Stimulated activated CD4-positive, alpha-beta T cell treated with anti-CD3 and anti-CD28 coated beads, Interleukin-4, amount 100 ng/mL, for 1 hour (primary cell): ENCODE measurements at places on chromosomes 16 and 17.

DNA sequence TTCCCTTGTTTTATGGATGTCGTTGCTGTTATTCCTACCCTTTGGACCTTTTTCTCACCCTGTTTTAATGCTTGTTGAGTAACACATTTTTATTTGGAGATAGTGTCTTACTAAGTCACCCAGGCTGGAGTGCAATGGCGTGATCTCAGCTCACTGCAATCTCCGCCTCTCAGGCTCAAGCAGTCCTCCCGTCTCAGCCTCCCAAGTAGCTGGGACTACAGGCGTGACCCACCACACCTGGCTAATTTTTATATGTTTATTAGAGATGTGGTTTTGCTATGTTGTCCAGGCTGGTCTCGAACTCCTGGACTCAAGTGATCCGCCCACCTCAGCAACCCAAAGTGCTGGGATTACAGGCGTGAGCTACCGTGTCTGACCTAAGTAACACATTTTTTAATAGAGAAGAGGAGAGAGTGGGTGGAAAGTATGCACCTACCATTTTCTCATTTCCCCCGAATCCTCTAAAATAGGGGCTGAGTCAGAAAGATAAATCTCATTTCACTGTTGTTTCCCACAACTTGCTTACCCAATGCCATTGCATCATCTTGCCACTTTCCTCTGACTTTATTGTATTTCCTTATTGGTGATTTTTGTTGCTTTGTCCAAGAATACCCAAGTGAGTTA is 7.0 kb downstream of the DHX40 start:
- DNase-seq = no peak

DNA sequence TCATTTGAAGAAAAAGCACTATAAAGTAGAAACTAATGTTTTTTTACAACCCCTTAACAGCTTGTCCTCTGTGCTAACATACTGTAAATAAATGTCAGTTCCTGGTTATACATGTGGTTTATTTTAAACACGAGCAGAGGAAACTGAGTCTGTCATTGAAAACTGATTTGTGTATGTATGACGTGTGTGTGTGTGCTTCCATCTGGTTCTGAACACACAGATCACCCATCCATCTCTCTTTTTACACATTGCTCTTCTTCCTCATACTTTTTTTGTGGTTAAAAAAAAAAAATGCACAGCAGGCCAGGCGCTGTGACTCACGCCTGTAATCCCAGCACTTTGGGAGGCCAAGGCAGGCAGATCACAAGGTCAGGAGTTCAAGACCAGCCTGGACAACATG is 49.5 kb downstream of the ZNF423 start:
- DNase-seq = no peak

DNA sequence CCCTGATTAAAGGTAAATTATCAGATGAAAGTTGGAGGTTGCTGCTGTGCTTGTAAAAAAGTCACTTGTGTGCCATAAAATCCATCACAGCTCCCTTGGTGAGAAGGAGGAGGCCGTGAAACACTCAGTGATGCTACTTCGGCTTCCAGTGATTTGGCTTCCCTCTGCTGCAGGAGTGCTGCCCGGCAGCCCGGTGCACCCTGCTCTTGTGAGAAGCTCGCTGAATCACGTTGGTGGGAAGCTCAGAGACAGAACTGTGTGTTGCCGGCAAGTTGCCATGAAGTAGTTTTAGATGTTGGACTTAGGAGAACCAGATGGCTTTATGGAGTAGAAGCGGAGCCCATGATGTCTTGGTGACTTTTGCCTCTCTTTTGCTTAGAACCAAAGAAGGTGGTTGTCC is 33.3 kb downstream of the MSI2 start:
- DNase-seq = no peak

DNA sequence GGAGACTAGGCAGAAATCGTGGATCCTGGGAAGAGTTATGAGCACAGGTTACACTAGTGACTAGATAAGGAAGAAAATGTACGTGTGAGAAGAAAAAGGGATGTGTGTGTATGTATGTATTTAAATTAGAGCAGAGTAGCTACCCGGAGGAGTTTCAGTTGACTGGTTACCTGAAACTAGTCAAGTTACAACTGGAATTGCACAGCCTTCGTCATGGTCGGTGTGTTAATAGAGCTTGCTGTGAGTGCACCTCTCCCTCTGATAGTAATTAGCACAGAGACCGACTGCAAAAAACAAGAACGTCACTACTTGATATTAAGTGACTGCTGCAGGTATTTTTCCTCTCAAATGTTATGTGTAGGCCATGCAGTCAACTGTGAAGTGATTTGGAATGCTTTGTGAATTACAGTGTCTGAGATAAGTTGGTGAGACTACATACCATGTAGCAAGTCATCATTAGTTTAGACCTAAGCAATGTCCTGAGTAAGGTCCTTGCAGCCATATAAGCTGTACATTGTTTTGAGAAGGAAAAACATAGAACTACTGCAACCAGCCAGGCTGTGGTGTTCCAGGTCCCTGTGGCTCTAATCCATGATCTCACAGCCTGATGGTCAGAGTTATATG is 95.7 kb downstream of the WNT3 start:
- DNase-seq = no peak

DNA sequence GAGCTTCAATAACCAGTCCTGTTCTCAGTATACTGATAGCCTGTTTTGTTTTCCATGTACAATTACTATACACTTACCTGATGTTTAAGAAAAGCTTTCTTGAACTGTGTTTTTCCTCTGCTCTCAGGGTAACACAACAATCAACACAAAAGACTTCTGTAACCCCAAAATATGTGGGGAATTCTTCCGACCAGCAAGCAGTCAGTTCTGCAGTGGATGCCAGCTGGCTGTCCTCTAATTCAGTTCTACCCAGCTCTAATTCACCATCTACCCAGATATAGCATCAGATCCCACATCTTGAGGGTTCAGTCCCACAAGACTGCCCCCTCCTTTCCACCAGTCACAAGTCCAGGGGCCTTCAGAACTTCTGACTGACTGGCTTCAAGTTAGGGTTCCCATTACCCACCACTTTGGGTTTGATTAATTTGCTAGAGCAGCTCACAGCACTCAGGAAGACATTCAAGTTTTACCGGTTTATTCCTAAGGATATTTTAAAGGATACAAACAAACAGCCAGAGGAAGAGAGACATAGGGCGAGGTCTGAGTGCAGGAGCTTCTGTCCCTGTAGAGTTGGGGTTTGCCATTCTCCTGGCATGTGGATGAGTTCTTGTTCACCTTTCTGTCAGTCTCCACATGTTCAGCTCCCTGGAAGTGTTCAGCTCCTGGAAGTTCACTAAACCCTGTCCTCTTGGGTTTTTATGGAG is 178.2 kb downstream of the CHD9 start:
- DNase-seq = no peak

DNA sequence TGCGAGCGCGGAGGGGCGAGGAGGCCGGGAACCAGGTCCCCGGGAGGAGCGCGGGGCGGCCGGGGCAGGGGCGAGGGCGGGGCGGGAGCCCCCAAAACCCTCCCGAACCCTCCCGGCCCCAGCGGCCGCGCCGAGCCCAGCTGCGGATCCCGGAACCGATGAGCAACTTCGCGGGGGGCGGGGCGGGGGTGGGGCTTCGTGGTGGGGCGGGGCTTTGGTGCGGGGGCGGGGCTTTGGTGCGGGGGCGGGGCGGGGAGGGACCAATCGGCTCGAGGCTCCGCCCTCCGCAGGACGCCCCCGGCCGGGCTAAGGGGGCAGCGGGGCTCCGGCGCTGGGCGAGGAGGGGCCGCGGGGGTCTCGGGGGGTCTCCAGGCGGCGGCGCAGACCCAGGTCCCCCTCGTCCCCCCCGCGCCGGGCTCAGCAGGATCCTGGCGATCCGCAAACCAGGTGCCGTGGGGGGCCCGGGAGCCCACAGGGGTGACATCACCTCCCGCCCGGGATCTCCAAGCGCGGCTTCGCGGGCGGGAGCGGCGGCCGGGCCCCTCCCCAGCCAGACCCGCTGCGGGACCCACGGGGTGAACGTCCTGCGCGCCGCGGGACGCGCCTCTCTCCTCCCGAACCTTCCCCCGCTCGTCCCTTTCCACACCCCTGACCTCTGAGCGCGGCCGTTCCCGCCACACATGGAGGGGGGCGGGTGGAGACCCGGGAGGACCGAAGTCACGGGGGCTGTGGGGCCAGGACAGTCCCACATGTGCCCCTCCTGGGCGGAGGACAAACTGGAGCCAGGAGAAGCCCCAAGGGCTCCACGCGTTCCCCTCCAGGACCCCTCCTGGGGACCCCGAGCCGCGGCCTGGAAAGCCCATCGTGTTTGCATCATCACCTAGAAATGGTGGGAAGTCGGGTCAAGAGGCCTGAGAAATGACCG is at the start of gene ABR:
Gene ABR (minus strand): TSS at position 164 of the 925 bp plus-strand sequence. CDS start 254 bp downstream, outside the sequence.
- peak; percentile 60 for DNase-seq

GRCh38 chr17:70405492-70406220 is 236.3 kb downstream of the KCNJ2 start:
- no peak for DNase-seq

DNA sequence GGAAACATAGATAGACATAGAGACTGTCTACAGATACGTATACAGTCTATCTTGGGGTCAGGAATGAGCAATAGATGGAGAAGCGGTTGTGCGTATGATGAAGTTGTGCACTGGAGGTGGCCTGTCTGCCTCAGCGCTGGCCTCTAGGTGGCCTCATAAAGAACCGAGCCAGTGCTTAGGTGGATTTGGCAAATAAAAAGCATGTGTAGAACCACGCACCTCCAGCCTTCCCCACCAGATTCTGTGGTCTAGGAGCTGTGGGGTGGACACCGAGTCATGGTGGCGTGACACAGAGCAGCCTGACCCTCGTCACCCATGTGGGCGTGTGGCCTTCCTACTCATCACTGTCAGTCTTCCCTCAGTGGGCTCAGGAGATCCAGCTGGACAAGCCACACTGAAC is 34.0 kb downstream of the PGS1 start:
- DNase-seq = peak; percentile 21

DNA sequence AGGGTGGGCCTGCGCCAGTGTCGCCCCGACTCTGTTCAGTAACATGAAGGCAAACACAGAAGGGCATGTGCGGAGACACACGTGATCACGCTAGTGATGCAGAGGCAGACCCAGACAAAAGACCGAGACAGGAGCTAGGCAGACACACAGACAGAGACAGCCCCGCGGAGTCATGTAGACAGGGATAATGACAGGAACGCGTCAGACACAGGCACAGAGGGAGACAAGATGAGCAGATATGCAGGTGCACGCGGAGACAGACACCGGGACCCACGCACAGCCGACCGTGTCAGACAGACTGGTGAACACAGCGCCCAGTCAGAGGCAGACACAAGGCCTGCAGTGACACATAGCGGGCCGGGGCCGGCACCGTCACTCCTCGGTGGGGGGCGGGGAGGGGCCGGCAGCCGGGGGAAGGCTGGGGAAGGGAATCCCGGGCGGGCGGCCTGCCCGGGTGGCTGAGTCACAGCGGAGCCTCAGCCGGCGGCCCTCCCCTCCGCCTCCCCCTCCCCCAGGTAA is 7.4 kb downstream of the KDM6B start:
- peak; percentile 96 for DNase-seq

DNA sequence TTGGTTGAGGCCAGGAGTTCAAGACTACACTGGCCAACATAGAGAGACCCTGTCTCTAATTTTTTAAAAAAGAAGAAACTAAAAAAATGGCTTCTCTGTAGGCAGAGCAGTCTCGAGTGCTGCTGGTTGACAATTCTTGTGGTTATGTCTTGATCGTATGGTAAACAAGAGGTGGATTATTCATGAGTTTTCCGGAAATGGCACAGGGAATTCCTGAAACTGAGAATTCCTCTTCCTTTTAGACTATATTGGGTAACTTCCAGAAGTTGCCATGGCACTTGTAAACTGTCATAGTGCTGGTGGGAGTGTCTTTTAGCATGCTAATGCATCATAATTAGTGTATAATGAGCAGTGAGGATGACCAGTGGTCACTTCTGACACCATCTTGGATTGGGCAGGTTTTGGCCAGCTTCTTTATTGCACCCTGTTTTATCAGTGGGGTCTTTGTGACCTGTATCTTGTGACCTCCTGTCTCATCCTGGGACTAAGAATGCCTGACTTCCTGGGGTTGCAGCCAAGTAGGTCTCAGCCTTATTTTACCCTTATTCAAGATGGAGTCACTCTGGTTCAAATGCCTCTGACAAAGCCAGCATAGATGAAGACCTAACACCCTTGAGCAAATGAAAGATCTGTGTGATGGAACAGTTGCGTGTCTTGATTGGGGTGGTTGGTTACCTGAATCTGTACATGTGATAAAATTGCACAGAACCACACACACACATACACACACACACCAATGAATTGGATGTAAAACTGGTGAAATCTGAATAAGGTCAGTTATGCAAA is 30.2 kb downstream of the BMERB1 start:
- DNase-seq = no peak

DNA sequence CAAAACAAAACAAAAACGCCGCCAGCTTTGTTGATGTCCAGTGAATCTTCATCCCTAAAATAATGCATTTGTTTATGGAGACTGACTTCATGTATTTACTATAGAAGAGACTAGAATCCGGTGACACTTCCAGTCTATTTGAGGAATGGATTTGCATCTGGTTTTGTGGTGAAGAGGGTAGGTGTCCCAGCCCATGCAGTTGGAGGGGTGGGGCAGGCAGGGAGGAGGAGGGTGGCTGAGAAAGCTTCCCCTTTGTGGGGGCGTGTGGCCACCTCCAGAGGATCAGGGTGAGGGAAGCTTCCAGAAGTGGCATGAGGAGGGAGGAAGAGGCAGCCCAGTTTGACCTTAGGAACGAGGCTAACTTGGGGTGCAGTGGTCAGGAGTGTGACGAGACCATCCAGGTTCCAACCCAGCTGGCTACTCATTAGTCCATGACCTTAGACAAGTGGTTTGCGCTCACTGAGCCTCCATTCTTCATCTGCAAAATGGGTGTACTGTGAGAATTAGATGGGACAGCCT is 69.5 kb downstream of the CMIP start:
- DNase-seq = no peak

DNA sequence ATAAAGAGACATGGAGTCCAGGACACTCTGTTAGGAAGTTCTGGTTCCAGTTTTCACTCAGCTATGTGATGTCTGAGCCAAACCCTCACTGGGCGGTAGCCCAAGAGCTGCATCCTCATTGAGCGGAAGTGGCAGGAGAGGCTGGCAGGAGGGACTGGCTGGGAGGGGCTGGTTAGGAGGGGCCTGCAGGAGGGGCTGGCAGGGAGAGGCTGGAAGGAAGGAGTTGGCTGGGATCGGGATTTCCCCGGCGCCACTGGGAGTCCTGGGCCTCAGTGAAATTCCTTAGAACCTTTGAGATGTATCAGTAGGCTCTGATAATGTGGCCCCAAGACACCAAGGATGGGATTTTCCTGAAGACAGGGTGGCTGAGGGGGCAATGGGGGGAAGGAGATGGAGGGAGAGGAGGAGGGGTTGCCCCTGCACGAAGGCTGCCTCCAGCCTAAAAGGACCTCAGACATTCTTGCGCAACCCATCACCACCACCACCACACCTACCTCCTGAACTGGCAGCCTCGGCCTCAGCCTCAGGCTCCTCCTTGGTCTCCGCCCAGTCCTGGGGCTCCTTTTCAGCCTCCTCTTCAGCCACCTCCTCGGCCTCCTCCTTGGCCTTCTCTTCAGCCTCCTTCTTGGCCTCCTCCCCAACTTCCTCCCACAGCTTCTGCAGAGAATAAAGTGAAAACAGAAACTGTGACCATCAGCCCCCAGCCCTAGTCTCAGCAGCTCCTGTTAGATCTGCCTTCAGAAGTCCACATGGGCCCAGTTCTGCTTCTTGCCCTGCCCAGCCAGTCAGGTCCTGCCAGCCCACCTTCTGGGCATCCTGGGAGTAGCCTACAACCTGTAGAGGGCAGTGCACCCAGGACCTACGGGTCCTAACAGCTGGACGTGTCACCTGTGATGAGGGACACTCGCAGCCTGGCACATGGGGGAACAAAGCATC is 31.7 kb downstream of the CNGB1 start:
- no peak for DNase-seq
